Left ventricle myocardium superior (tissue), 1 donor: ENCODE measurements at places on chromosomes 7 and 10. TPM values are rescaled to one million over a fixed set of nuclear protein-coding genes. Genes with fewer than 3 reads are reported as not detected.

The CALML3 gene
- total RNA-seq = not detected

- no peak for DNase-seq
Measured at GRCh38 chr10:85719408-85719807, 647.2 kb downstream of the GRID1 start.

- no peak for DNase-seq
Measured at GRCh38 chr10:61390851-61391250, 62.3 kb downstream of the TMEM26 start.

DNA sequence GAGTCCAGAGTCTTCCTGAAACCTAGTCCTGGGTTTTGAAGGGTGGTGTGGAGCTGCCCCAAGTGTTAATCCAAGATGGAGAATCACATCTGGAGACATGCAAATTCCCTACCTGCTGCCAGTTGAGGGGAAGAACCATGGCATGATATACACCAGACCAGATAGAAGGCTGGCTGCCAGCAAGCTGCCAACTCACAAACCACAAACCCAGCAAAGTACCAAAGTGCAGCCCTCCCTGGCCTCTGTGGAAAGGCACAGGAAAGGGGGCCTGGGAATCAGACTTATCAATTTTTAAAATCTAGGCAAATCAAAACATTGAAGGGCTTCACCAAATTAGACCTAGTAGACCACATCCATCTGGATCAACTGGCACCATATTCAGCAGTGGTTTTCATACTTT is 157.0 kb downstream of the TMEM26 start:
- no peak for DNase-seq

DNA sequence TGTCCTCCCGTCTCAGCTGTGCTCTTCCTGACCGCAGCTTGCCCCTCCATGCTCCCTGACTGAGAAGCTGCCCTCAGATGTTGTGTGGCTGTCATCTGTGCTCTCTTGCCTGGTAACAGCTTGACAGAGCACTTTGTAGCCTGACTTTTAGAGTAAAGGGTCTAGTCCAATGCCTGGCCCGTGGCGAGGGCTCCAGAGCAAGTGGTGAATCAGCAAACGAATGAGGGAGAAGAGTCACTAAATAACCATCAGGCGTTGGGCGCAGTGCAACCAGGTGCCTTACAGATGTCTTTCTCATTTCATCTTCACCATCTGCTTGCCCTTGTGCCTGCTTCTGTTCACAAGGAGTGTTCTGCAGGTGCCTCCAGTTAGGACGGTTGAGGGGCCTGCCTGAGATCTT is 45.6 kb downstream of the MKI67 start:
- no peak for DNase-seq
